ENCODE measurements at places on chromosomes 3 and 15.

- DNase-seq, result no peak
Measured at GRCh38 chr3:157794771-157795170, 291.6 kb upstream of the VEPH1 start.

- no peak for DNase-seq
Measured at GRCh38 chr15:75366163-75366562, 2.2 kb downstream of the MAN2C1 start.

DNA sequence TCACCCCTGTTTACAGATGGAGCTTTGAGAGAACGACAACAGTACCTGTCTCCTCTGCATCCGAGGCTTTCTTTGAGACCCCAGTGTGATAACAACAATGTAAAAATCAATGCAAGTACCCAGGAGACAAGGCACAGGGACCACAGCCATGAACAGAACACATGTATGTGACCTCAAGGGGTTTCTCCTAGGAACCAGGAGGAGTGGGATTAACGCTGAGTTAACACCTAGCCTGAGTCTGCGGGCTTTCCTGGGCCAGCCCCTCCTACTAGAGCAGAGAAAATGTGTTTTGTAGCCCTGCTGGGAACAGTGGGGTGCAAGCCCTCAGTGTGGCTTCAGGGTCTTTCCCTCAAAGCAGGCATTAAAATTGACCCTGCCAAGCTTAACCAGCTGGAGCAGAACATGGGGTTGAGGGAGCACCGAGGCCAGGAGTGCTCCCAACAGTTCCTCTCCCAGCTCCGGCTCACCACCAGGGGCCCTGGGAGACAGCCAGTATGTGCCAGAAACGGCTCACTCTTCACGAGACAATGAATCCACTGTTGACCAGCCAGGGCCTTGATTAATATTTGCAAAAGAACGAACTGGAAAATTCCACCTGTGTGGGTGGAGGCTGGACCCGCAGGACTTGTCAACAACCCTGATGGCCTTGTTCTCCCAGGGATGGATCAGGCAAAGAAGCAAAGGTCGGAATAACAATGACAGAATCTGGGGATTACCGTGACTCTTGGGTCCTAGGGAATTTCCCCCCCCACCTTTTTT is 3.6 kb downstream of the CHDH start:
- peak; percentile 85 for DNase-seq

DNA sequence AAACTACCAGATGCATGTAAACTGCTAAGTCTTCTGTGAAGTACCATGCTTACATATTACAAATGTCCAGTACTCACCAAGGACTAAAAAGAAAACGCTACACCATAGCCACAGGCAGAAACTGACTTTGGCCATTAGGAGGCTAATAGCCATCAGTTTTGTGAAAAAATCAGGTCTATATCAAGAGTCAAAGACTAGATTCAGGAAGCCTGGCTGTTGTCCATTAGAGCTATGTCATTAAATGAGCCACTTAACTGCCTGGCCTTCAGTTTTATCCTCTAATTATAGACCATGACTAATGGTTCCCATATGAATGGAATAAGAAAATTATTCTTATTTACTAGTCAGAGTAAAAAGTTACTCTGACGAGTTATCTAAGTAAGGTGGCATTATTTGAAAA is 144.1 kb downstream of the VPS13C start:
- DNase-seq, result no peak

- no peak for DNase-seq
Measured at GRCh38 chr3:16728770-16729745, 123.8 kb upstream of the DAZL start.

- DNase-seq, result no peak
Measured at GRCh38 chr3:67875338-67875737, 220.9 kb upstream of the SUCLG2 start.

DNA sequence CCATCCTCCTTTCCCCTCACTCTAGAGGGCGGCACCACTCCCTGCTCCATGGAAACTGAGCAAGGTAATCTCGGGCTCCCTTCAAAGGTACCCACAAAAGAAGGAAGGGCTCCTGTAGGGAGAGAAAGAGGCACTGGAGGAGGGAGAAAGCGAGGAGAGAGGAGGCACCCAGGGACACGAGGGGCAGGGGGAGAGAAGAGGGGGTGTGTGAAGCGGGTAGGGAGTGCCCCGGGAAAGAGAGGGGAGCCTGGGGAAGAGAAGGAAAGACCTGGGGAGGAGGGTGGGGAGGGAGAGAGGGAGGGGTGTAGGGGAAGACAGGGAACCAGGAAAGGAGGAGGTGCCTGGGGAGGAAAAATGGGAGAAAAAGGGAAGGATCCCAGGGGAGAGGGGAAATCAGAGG is 523 bp downstream of the VILL start:
- DNase-seq, result no peak

Data from substantia nigra (tissue), 51 donors.